ENCODE measurements at places on chromosomes 16 and 17.

GRCh38 chr16:85315866-85316265, 203.6 kb upstream of the CIBAR2 start:
- no peak for DNase-seq

DNA sequence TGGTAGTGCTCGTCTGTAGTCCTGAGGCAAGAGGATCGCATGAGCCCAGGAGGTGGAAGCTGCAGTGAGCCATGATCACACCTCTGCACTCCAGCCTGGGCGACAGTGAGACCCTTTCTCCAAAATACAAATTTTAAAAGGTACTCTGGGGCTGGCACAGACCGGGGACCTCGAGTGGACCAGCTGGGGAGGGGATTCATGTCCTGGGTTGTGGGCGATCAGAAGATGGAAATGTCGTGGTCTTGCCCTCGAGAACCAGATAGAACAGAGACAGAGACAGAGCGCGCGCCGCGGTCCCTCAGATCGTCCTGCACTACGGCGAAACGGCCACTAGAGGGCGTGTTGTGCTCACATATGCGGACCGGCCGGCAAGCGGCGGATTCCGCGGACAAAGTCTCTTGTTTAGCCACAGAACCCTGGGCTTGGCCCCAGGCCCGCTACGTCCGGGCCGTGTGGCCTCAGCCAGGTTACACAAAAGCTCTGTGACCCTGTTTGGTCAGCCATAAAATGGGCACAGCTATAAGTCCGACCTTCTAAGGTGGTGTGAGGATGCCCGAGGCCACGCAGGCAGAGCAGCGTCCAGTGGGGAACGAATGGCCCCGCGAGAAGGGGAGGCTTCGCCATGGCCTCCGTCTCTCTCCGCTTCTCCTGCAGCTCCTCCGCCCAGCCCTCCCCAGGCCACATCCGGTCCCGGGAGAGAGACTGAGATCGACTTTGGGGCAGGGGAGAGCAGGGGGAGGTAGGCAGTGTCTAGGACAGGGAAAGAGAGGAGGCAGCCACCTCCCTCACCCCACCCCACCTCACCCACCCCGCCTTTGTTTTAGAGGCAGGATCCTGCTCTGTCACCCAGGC, 14.6 kb upstream of the SBK1 start:
- DNase-seq, result peak; percentile 24

DNA sequence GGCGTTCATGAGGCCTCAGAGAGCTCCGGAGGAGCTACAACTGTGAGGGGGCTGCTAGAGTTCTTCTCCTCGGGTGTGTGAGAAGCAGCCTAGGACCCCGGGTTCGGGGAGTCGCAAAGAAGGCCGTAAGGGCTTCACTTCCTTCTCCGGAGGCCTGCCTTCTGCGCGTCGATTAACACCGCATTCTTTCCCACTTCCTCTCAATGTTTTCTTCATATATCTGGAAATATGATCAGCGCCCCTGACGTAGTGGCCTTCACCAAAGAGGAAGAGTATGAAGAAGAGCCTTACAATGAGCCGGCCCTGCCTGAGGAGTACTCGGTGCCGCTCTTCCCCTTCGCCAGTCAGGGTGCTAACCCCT, 449 bp downstream of the SMCR8 start:
- DNase-seq, result no peak

GRCh38 chr16:84726669-84727467, 27.1 kb downstream of the USP10 start:
- no peak for DNase-seq

DNA sequence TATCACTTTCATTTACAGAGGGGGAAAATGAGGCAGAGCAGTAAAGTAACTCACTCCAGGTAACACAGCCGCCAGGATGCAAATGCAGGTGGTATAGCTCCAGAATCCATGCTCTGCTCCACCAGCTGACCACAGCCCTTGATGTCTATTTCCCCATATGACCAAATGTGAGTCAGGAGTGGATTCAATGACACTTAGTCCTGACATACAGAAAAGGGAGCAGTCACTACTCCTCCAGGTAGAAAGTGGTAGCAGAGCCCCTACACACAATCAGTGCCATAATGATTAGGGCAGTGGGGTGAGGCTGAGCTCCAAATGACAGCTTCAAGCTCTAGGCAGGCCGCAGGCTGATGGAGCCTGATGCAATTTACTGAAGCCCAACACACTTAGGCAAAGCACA, 43.3 kb upstream of the GFOD2 start:
- no peak for DNase-seq

DNA sequence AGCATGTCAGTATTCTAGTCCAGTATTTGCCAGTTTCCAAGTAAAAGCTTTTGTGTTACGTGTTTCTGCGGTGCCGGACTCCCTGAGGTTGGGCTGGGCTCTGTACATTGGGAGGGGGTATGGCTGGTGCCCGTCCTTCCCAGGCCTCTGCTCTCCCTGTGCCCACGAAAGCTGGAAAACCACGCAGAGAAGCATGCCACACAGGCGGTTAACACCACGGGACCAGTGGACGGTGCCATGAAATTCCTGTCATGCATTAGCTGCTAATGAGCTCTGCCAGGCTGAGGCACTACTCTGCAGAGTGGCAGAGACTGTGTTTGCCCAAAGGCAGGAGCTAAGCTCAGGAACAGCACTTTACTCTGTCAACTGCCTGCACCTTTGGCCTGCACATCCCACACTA, 8.1 kb downstream of the SMIM5 start:
- DNase-seq, result no peak

DNA sequence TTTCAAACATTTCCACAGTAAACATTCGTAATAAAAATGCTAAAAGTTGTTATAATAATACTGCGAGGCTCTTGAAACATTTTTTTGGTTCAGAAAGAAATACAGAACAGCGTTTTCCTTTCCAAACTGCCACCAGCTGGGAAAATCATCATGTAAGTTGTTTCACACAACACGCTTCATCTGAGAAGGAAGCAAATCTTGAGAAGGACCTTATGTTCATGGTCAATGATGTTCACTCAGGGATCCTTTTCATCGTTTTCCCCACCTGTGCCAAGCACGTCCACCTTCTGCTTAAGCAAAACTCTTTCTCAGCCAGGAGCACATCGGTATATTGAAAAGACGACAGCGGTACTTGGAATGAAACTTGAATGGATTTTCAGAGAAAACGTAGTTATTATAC, 274.5 kb upstream of the ELAC2 start:
- no peak for DNase-seq

DNA sequence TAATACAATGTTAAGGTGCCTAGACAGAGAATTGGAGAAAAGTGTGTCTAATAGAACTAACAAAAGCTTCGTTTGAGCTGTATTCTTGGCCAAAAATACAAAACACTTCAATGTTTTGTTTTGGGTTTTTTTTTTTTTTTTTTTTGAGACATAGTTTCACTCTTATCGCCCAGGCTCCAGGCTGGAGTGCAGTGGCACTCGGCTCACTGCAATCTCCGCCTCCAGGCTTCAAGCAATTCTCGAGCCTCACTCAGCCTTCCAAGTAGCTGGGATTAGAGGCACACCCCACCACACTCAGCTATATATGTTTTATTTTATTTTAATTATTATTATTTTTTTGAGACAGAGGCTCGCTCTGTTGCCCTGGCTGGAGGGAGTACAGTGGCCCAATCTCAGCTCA, 38.3 kb upstream of the CARMIL2 start:
- no peak for DNase-seq

GRCh38 chr17:32444301-32445073, at the start of gene PSMD11:
Gene PSMD11, plus strand, starts transcription at chr17:32444510. Its CDS starts 14 bp downstream, at chr17:32444524.
- peak; percentile 82 for DNase-seq

DNA sequence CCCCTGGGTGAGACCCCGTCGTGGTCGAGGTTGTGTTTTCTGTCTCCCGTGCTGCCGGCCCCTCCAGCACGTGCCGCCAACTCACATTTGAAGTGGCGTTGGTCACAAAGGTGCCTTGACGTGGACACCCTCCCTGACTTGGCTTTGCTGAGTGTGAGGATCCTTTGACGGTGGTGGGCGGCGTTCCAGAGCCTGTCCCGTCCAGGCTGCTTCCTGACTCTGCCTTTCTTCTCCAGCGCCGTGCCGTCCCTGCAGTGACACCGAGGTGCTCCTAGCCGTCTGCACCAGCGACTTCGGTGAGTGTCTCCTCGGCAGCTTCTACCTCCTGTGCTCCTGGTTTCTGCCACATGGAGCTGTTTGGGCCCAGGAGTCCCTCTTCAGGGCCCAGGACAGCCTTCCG, 13.5 kb downstream of the METRNL start:
- no peak for DNase-seq

DNA sequence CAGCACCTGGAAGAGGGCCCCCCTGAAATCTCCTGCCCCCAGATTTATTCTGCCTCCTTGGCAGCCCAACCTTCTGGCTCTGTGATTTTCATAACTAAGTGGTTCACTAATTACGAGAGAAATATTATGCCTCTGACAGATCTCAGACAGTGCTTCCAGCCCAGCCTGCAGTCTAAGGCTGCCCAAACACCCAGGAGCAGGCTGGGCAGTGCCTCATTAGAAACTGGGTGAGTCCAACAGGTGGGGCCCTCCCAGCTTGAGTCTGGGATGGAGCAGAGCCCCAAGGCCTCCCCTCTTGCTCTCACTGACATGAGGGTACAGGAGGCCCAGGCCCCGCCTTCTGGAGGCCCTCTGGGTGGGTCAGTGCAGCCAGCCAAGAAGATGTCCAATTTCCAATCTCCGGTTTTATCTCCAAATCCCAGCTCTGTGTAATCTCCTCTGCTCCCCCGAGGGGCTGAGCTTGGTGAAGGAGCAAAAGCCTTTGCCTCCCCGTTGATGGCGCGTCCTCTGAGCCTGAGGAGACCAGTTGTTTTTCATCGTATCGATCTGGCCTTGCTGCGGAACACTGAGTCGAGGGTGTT, 20.1 kb upstream of the ABCC3 start:
- DNase-seq, result no peak
